ENCODE measurements at places on chromosomes 3 and 15.

GRCh38 chr15:39332846-39333245 is 248.0 kb upstream of the THBS1 start:
- no peak for DNase-seq

DNA sequence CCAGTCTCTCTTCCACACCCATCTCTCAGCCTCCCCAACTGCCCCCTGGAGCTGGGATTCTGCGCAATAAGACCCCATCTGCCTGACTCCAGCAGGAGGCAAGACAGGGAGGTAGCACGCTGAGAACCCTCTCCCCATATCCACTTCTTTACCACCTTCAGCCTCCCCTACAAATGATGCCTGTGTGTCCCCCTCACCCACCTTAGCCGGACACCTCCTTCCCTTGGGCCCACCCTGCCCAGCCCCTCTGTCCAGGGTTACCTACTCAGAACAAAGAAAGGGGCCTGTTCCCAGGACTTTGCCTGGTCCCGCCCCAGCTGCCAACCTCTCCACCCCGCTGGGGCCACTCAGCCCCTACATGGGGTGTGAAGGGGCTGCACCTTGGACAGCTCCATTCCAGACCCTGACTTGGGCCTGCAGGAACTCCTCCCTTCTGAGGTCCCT is 40.8 kb upstream of the ATP2B2 start:
- no peak for DNase-seq

GRCh38 chr15:94127006-94127405 is 104.4 kb upstream of the MCTP2 start:
- DNase-seq: no peak

GRCh38 chr15:67174864-67175573 is 79.4 kb downstream of the AAGAB start:
- no peak for DNase-seq

GRCh38 chr3:131503320-131503635 is 507 bp upstream of the MRPL3 start:
- DNase-seq: no peak

DNA sequence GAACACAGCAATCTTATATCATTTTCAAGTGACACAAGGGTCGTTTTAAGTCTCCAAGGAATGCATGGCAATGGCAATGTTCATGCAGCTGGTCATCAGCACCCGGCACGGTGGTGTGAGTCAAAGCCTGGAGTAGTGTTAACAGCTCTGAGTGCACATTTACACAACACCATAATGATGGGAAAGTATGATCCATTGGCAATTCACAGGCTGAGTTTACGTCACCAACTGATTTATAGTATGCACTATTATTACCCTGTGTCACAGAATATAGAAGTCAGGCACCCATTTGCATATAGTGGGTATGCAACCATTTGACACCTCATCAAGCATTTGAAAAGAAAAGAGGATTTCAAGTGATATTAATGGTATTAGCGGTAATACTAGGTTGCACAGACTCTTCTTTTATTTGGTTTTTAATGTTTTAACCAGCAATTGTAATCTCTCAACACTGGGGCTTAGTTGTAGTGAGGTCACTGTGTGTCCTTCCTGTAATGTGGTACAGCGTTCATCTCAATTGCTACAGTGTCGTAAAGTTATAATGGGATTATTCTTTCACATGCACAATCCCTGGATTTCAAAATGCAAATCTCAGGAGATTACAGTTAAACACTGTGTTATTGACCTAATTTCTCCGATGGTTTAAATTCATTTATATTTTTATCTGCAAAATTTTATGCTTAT is 113.8 kb downstream of the C3orf38 start:
- DNase-seq: no peak

DNA sequence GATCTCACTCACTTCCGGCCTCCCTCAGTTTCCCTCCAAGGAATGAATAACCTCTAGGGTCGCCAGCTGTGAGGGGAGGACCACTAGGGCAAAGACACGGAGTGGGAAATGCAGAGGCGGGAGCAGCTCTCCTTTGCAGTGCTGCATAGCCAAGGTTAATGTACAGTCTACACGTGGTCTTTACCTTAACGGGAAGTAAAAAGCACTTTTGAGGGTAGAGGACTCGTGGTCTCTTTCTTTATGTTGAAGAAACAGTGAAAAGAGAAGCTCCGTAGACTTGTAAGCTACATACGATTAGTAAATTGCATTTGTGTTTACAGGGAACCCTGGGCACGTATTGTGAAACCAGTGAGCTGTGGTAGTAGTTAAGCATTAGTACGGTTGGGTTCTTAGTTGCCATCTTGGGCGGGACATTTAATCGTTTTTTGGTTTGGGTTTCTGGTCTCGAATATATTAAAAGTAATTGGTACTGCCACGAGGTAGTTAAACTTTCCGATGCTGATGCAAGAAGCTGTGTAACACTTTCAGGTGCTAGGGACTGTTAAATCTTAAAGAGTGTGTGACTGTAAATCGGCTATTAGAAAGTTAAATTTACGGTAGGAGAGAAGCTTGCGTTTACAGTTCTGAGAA is 828 bp downstream of the U2SURP start:
- DNase-seq: no peak

DNA sequence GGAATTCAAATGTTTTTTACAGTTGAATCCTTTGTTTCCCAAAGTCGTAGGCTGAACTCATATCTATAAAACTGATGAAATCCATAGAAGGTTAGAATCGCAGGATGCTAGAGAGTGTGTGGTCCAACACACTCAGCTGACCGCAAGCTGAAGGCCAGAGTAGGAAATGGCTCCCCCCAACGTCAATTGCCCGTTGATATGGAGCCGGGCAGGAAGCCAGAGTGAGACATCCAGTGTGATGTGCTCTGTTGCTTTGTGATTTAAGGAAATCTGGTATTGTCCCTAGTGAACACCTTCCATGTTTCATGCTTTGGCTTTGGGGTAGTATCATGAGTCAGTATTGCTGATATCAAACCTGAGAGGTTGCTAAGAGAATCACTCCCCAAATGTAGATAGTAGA is 5.8 kb upstream of the MEX3B start:
- DNase-seq: no peak

DNA sequence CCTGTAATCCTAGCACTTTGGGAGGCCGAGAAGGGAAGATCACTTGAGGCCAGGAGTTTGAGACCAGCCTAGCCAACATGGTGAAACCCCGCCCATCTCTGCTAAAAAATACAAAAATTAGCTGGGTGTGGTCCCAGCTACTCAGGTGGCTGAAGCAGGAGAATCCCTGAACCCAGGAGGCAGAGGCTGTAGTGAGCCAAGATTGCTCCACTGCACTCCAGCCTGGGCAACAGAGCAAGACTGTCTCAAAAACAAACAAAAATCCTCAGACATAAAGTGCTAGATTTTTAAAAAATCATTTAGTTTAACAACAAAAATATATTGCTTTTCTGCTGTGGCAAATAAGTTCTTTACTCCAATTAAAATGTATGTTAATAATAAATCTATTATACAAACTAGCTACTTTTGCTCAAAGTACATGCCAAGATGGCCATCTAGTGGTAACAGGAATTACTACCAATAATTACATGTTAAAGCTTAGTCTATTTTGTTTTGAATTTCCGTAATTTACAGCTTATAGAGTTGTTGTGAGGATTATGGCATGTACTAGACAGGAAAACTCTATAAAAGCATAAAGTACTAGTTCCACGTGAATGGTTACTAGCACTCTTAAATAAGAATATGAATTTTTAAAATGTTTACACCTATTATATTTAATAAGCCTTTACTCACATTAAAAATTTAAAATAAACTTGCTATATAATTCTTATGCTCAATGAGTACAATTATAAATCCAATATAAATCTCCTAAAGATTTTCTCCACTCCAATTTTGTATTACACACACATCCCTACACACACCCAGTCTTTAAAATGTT is 39.0 kb downstream of the GABPB1 start:
- DNase-seq: no peak

- no peak for DNase-seq
Measured at GRCh38 chr15:67135494-67135893, 70.1 kb downstream of the SMAD3 start.

DNA sequence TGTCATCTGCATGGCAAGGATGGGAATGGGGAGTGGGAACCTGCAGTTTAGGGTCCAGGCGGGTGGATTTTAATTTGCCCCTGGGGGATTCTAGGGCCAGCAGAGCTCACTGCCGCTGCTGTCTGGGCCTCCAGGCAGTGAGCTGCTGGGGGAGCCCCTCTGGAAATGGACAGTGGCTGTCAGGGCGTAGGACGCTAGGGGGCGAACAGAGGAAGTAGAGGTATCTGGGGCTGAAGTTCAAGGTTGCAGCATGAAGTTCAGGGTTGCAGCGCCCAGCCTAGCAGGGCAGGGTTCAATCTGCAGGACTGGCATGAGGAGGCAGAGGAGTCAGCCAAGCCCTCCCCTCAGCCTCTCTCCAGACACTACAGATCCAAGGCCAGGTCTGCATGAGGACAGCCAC is 49.5 kb downstream of the APBA2 start:
- DNase-seq: no peak

DNA sequence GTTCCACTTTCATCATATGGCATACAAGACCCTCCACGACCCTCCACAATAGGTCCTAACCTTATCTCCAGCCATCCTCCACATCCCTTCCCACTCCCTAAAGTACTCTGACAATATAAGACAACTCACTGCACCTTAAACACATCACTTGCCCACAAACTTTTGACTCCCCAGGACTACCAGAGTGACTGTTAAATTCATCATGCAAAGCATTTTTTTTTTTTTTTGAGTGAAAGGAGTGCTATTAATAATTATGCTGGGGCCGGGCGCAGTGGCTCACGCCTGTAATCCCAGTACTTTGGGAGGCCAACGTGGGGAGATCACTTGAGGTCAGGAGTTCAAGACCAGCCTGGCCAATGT is 55.8 kb downstream of the OSBPL10 start:
- no peak for DNase-seq

DNA sequence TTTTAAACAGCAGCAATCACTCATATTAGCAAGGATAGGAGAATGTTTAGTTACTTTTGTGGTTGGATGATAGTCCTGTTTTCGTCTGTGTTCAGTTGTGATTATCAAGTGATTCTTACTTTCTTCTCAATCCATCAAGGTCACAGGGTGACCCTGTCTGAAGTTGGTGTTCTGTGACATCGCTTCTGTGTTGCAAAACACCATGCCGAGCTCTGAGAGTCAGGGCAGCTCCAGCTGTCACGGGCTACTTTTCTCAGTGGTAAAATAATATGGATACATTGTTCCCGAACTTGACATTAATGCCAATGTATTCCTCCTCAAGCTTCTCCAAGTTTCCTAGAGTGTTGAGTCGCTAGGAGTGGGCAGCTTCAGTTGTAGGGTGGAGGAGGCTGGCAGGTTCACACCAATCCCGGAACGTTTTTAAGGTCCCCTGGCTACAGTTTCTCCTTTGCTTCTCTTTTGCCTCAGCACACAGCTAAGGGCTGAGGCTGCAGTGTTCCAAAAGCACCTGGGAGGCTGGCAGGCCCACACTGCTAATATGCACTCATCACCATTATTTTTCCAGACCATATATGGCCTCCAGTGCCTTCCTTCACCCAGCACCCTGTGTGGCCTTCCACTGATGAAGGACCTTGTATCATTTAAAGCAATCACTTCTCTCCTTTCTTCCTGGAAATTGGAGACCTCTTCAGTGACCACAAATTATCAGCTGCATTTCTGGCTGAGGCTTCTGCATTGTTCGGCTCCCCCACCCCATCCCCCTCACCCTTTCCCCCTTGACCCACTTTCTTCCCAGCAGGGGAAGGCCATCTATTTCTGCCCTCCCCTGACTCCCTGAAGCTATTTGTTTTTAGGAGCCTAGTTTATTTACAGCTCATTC is 25.8 kb downstream of the COLQ start:
- DNase-seq: no peak

DNA sequence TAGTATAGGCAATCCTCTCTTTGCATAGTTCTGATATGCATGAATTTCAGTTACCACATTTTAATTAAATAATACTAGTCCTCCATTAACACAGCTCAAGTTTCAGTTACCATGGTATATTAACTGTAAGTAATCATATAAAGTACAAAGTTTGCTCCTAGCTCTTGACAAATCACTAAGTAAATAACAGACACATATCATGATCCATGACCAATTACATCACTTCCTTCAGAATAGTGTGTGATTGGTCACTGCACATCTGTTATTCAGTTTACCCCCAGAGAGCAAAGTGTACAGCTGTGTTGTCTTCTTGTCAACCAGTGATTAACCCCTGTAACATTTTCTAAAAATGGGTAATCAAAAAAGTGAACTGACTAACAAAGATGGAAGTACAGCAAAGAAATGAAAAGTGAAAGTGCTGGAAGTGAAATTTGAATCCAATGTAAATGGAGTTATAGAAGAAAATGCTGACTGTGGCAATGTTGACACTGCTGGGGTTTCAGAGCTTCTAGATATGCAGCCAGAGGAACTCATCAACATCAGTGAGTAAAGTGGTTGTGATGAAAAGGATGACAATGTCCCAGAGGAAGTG is 30.2 kb upstream of the LEKR1 start:
- peak; percentile 26 for DNase-seq

GRCh38 chr3:106428565-106428994 is 559.8 kb upstream of the CBLB start:
- peak; percentile 20 for DNase-seq
